ENCODE measurements at places on chromosomes 3 and 15.

GRCh38 chr3:54133196-54133595, 10.8 kb downstream of the CACNA2D3 start:
- no peak for DNase-seq

- DNase-seq = peak; percentile 65
Observed at GRCh38 chr3:17030438-17030837, 145.7 kb downstream of the PLCL2 start.

DNA sequence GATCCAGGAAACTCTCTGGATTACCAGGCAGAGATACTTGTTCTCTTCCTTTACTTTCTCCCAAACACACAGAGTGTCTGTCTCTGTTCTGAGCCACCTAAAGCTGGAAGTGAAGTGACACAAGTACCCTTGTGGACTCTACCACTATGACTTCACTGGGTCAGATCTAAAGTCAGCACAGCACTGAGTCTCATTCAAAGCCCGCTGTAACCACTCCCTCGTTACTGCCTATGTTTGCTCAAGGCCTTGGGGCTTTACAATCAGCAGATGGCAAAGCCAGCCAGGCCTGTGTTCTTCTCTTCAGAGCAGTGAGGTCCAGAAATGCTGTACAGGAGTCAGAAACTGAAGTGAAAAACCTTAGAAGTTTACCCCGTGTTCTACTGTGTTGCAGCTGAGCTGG, 588.3 kb upstream of the SEMA6D start:
- DNase-seq = no peak

DNA sequence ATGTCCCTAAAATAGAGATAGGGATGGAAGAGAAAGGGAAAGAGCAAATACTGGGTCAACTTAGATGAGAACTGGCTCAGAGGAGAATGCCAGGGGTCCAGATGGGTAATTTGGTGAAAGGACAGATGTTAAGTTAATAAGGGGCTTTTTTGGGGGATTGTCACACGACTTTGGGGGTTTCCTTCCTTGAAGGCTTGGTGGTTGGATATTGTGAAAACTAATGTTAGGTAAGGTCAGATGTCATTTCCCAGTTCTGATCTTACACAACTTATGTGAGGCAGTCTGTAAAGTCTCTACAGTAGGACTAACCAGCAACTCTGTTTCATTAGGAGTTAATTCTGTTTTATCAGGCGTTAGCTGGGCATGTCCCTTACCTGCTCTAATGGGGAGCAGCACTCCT, 231.1 kb downstream of the NR2F2 start:
- DNase-seq = no peak

DNA sequence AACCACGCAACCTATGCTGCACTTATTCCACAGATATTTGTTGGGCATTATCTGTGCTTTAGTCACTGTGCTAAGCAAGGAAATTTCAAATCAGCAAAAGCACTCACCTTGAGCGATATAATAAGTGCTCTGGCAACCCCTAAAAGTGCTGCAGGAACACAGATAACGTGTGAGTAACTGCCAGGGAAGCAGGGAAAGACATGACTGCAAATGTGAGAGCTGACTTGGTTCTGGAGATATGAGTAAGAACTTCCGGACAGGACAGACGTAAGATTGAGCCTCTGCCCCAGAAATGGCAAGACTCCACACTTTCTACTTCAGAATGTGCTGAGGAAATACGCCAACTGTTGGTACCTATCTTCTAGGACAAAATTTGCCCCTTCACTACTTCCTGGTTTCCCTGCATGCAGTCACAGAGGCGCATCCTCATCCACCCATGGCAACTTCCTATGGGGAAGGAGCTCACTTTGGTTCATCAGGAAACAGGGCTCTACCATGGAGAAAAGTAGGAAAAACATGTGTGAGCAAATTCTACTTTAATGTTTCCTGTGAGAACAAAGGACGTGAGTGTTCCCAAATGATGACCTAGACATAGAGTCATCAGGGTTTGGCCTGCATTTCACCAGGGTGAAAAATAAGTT, 41.7 kb downstream of the AQP9 start:
- no peak for DNase-seq

GRCh38 chr3:153339065-153339464, 177.0 kb downstream of the RAP2B start:
- no peak for DNase-seq
